CD4-positive, alpha-beta memory T cell (primary cell): ENCODE measurements at places on chromosomes 1 and 21.
A peak's percentile ranks its signal among the peaks of the same experiment; 100 is the strongest.

- no peaks in the 10 kb centered on the region for H3K4me1 ChIP-seq
- H3K27ac ChIP-seq, result no peak overlapping the region
- no peaks in the 10 kb centered on the region for H3K36me3 ChIP-seq
Measured at GRCh38 chr1:63063367-63063766, 259.0 kb upstream of the FOXD3 start.

DNA sequence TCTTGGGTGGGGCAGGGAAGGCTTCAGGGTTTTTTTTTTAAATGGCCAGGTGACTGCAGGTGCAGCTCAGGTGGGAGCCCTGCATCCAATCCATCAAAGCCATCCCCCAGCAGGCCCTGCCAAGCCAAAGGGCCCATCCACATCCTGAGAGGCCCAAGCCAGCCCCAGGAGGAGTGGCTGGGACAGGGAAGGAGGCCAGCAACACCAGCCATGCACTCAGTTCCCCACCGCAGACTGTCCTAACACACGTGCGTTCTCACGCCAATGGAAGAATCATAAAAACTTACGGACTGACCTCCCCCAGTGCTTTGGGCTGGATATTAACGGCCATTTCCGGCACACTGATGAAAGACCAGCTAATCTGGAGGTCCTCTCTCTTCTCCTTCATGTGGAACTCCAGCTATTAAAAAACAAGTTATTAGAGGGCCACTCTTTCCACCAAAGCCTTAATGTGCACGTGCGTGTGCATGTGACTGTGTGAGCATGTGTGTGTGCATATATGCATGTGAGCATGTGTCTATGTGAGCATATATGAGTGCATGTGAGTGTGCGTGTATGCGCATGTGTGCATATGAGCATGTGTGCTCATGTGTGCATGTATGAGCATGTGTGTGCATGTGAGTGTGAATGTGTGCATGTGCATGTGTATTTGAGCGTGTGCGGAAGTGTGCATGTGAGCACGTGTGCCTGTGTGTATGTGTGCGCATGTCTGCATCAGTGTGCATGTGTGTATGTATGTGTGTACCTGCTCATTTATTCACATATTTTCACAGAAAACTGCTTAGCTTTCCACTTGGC is 35.1 kb downstream of the C2CD2 start:
- no peak overlapping the region for H3K4me3 ChIP-seq
- H3K36me3 ChIP-seq, result peaks cover 7% of the 10 kb centered on the region
- no peak overlapping the region for H3K27ac ChIP-seq
- peaks cover 8% of the 10 kb centered on the region for H3K4me1 ChIP-seq
- H3K27me3 ChIP-seq, result no peaks in the 10 kb centered on the region
- DNase-seq, result no peak

DNA sequence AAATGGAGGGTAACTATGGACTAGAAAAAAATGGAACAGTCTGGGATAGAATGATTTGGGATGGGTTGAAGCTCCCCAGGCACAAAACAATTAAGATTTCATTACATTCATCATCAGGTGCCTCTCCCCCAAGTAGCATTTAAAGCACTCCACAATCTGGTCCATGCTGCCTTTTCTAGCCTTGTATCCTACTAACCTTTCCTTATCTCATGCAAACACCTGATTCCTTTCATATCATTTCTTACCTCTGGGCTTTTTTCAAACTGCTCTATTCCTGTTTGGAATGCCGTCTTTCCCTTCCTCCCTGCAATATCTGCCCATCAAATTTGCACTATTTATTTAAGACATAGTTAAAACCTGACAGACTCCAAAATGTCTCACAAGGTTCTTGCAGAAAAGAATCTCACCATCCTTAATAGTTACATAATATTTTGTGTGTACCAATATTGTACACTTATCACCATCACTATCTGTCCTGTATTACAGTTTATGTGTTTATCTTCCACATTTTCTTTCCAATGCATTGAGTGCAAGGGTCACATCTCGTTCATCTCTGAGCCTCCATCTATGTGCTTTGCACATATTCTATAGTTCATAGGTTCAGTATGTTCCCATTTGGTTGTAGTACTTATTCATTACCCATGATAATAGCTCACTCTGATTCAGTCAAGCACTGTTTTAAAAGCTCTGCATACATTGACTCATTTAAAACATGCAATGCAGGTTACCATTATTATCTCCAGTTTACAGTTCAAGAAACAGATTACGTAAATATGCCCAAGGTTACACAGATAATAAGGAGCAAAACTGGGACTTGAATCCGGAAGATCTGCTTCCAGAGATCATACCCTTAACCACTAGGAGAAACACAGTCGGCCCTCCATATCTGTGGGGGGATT is 16.1 kb upstream of the SHCBP1L start:
- no peaks in the 10 kb centered on the region for H3K4me1 ChIP-seq
- no peaks in the 10 kb centered on the region for H3K36me3 ChIP-seq
- H3K27ac ChIP-seq, result no peak overlapping the region
- no peak overlapping the region for H3K4me3 ChIP-seq
- no peak for DNase-seq
- no peaks in the 10 kb centered on the region for H3K27me3 ChIP-seq

DNA sequence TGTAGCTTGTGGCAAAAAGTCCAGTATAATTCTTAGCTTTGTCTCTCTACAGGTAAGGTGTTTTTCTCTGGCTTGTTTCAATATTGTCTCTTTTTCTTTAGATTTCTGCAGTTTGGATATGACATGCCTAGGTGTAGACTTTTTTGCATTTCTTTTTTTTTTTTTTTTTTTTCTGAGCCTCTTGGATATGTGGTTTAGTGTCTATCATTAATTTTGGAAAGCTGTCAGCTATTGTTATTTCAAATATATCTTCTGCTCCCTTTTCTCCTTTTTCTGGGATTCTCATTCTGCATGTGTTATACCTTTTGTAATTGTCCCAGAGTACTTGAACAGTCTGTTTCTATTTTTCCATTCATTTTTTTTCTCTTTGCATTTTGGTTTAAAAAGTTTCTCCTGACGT is 243.2 kb downstream of the DSCAM start:
- no peak for DNase-seq
- no peaks in the 10 kb centered on the region for H3K36me3 ChIP-seq
- no peak overlapping the region for H3K4me3 ChIP-seq
- no peak overlapping the region for H3K27ac ChIP-seq
- H3K27me3 ChIP-seq, result no peaks in the 10 kb centered on the region

GRCh38 chr1:25955553-25955952 is 42.3 kb downstream of the PAFAH2 start:
- H3K27me3 ChIP-seq, result no peaks in the 10 kb centered on the region
- H3K36me3 ChIP-seq, result peaks cover 6% of the 10 kb centered on the region
- H3K27ac ChIP-seq, result no peak overlapping the region
- H3K4me3 ChIP-seq, result no peak overlapping the region
- no peaks in the 10 kb centered on the region for H3K4me1 ChIP-seq
- no peak for DNase-seq

- H3K36me3 ChIP-seq, result no peaks in the 10 kb centered on the region
- no peak for DNase-seq
- peaks cover 28% of the 10 kb centered on the region for H3K27me3 ChIP-seq
- peaks cover 28% of the 10 kb centered on the region for H3K4me1 ChIP-seq
- H3K27ac ChIP-seq, result no peak overlapping the region
- H3K4me3 ChIP-seq, result peak overlapping the region; percentile 11
Measured at GRCh38 chr1:110068646-110069403, 1.6 kb downstream of the ALX3 start.

- no peak for DNase-seq
- no peak overlapping the region for H3K4me3 ChIP-seq
- no peaks in the 10 kb centered on the region for H3K36me3 ChIP-seq
- no peaks in the 10 kb centered on the region for H3K27me3 ChIP-seq
- H3K27ac ChIP-seq, result no peak overlapping the region
Measured at GRCh38 chr1:235930543-235930942, 63.8 kb upstream of the LYST start.

DNA sequence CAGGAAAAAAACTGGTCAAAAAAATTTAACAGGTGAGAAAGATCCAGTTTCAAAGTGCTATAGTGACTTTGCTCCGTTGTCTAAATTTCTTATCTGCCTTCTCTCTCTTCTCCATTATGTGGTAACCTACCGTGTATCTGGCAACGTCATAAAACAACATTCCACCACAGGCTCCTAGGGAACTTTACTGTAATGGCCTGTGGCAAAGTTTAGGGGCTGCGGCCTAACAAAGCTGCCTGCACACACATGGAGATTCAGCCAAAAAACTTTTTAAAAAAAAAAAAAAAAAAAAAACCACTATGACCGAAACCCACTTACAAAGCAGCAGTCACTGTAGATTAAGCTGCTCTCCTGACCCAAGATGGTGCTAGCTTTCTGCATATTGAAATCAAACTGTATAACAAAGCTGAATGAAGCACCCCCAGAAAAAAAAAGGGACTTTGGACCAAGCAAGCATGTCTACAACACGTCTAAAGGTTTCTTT is 202.6 kb downstream of the SLC45A1 start:
- H3K27me3 ChIP-seq, result no peaks in the 10 kb centered on the region
- no peak for DNase-seq
- no peaks in the 10 kb centered on the region for H3K36me3 ChIP-seq

DNA sequence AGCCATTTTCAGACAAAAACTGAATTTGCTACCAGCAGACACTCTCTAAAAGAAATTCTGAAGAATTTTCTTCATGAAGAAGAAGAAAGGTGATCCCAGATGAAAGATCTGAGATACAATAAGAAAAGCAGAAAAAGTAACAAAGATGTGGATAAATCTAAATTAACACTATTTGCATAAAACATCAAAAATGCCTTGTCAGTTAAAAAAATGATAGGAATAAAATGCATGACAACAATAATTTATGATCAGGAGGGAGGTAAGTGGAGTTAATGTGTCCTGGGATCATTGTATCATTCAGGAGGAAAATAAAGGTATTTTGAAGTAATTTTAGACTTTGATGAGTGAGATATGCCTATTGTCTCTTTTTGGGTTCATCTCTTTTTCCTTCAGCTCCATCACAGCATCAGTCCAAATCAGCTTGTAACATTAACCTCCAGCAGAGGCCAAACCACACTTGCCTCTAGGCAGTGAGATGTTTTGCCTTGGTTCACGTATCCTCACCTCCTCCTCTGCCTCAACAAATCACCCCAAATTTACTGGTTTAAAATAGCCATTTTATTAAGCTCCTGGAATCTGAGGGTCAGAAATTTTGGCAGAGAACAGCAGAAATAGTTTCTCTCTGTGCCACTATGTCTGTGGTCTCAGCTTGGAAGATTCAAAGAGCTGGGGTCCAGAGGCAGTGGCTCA is 76.9 kb upstream of the HIVEP3 start:
- H3K27me3 ChIP-seq, result no peaks in the 10 kb centered on the region
- H3K27ac ChIP-seq, result no peak overlapping the region
- no peaks in the 10 kb centered on the region for H3K36me3 ChIP-seq
- peaks cover 8% of the 10 kb centered on the region for H3K4me1 ChIP-seq
- no peak overlapping the region for H3K4me3 ChIP-seq

DNA sequence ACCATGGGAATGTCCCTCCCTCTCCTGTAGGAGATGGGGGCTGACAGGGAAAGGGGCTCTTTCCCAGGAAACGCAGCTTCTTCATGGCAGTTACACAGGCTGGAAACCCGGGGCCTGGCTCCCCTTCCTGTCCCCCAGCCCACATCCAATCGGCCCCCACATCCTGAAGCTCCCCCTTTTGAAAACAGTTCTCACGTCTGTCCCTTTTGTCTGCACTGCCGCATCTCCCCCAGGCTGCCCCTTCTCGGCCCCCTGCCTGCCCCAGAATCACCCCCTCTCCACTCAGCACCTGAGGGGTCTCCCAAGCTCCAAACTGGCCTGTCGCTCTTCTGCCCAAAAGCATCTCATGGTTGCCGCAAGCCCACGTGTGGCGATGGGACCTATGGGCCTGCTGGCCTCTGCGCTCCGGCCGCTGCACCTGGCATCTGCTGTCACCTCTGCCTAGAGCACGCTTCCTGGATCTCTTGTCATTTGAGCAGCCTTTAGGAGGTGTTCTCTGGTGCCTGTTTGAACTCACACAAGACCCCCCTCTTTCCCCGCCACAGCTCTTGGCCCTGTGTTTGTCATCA is 867 bp downstream of the SLC1A7 start:
- H3K27me3 ChIP-seq, result no peaks in the 10 kb centered on the region
- no peak overlapping the region for H3K4me3 ChIP-seq
- no peaks in the 10 kb centered on the region for H3K4me1 ChIP-seq
- no peaks in the 10 kb centered on the region for H3K36me3 ChIP-seq
- no peak overlapping the region for H3K27ac ChIP-seq

DNA sequence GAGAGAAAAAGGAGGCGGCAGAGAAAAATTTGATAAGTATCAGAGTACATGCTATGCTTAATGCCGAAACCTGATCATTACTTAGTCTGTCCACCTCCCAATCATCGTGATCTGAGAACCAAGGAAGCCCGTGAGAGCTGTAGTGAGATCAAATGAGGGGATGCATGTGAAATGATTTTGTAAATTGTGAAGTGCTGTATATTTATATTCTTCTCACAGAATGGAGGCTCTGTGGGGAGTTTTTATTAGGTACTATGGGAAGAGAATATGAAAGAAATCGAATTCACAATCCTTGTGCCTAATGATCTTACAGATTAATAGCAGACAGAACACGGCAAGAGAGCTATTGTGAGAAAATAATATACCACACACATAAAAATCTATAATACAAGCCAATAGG is 115.5 kb downstream of the LYPLAL1 start:
- H3K27ac ChIP-seq, result no peak overlapping the region
- no peaks in the 10 kb centered on the region for H3K27me3 ChIP-seq
- H3K4me1 ChIP-seq, result no peaks in the 10 kb centered on the region
- no peaks in the 10 kb centered on the region for H3K36me3 ChIP-seq

GRCh38 chr1:86447198-86447790 is 21.4 kb upstream of the CLCA1 start:
- no peaks in the 10 kb centered on the region for H3K36me3 ChIP-seq
- H3K27ac ChIP-seq, result no peak overlapping the region
- no peak for DNase-seq

GRCh38 chr1:232883992-232884661 is 66.3 kb upstream of the NTPCR start:
- no peaks in the 10 kb centered on the region for H3K4me1 ChIP-seq
- no peak overlapping the region for H3K27ac ChIP-seq
- no peak overlapping the region for H3K4me3 ChIP-seq

GRCh38 chr21:36203603-36203889 is 46.9 kb downstream of the DOP1B start:
- H3K27me3 ChIP-seq, result no peaks in the 10 kb centered on the region
- H3K36me3 ChIP-seq, result no peaks in the 10 kb centered on the region
- no peaks in the 10 kb centered on the region for H3K4me1 ChIP-seq
- no peak overlapping the region for H3K4me3 ChIP-seq
- DNase-seq, result no peak

GRCh38 chr1:211723273-211723672 is 47.9 kb upstream of the NEK2 start:
- H3K27ac ChIP-seq, result no peak overlapping the region
- H3K27me3 ChIP-seq, result no peaks in the 10 kb centered on the region
- H3K4me3 ChIP-seq, result no peak overlapping the region
- H3K36me3 ChIP-seq, result no peaks in the 10 kb centered on the region
- H3K4me1 ChIP-seq, result no peaks in the 10 kb centered on the region

- H3K27me3 ChIP-seq, result no peaks in the 10 kb centered on the region
- H3K27ac ChIP-seq, result no peak overlapping the region
- no peak for DNase-seq
- H3K4me3 ChIP-seq, result no peak overlapping the region
Measured at GRCh38 chr21:45380566-45380965, 24.4 kb upstream of the COL18A1 start.

- no peaks in the 10 kb centered on the region for H3K36me3 ChIP-seq
- H3K27me3 ChIP-seq, result no peaks in the 10 kb centered on the region
- no peak overlapping the region for H3K27ac ChIP-seq
- H3K4me1 ChIP-seq, result no peaks in the 10 kb centered on the region
- DNase-seq, result peak; percentile 29
Measured at GRCh38 chr1:67274623-67275325, 32.9 kb upstream of the IL12RB2 start.

GRCh38 chr1:30043256-30043655 is 680.1 kb downstream of the MATN1 start:
- H3K4me3 ChIP-seq, result no peak overlapping the region
- no peaks in the 10 kb centered on the region for H3K27me3 ChIP-seq
- DNase-seq, result no peak
- no peaks in the 10 kb centered on the region for H3K4me1 ChIP-seq
- no peak overlapping the region for H3K27ac ChIP-seq
